ENCODE measurements at places on chromosomes 1 and 21. TPM values are rescaled to one million over a fixed set of nuclear protein-coding genes. Genes with fewer than 3 reads are reported as not detected.

The HTR6 gene
- 0.11 TPM for total RNA-seq

The TEX50 gene
- total RNA-seq: not detected

The TPTE gene
- not detected for total RNA-seq

The GNAT2 gene
- total RNA-seq: not detected
